ENCODE measurements at places on chromosomes 11 and 22. TPM values are rescaled to one million over a fixed set of nuclear protein-coding genes. Genes with fewer than 3 reads are reported as not detected.

The CERK gene
- total RNA-seq, result 26.1 TPM

The BTG4 gene
- 0.38 TPM for total RNA-seq

The COA4 gene
- total RNA-seq, result 41.6 TPM

The OR52A1 gene
- not detected for total RNA-seq

The CHEK1 gene
- 3.5 TPM for total RNA-seq

DNA sequence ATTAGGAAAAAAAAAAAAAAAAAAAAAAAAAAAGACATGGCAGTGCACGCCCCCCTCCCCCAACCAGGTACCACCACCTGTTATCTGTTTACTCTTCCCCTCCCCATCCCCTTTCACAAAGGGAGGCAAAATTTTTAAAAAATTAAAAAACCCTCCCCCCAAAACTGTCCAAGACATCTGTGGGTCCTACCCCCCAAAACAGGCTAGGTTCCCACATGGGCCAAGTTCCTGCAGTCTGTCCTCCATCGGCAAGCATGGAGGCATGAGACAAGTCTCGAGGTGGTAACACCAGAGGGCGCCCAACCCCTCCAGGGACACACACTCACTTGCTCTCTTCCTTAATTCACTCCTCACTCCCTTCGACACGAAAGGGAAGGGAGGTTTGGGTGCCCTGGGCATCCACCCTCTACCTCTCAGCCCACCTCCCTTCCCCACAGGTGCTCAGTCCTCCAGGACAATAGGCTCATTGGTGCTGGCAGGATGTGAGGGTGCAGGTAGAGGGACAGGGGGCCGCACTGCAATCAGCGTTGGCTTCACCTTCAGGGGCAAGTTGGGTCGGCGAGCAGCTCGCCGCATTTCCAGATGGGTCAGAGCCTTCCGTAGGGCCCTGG lies 2.2 kb upstream of the TUT1 start:
- peak; percentile 90 for DNase-seq

GRCh38 chr22:38468443-38469305 lies 778 bp downstream of the KDELR3 start:
- DNase-seq, result peak; percentile 39

DNA sequence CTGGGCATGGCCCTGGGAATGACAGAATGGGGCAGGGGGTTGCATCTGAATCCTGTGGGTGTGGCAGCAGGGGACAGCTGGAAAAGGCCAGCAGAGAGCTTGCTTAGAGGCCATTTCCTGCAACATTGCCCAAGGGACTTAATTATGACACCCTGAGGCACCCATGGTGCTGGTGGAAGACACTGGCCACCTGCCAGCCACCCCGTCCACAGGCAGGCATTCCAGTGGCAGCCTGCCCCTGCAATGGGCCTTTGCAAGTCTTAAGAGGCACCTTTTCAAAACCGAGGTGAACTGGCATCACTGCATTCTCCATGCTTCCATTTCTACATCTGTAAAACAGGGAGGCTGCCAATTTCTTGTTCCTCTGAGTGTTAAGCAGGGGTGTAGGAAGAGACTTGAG lies 21.6 kb upstream of the SUSD2 start:
- no peak for DNase-seq

DNA sequence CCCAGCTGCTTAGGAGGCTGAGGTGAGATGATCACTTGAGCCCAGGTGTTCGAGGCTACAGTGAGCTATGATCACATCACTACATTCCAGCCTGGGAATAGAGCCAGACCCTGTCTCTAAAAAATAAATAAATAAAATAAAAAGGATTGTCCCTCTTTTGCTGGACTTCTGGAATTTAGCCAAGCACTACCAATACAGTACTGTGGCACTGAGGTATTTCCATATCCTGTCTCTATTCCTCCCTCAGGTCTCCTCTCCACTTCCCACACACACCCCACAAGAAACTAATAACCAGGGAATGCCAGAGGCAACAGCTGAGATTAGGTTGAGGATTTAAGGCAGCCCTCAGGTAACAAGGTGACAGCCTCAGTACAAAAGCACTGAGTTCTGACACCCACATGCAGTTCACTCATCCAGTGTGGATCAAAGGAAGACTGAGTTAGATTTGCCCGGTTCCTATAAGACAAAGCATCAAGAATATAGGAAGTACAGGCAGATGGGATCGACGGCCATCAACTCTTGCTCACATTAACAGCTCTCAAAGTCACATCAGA lies 4.5 kb upstream of the PPP2R1B start:
- no peak for DNase-seq

GRCh38 chr11:123360267-123360936 lies 69.7 kb upstream of the GRAMD1B start:
- DNase-seq, result no peak

DNA sequence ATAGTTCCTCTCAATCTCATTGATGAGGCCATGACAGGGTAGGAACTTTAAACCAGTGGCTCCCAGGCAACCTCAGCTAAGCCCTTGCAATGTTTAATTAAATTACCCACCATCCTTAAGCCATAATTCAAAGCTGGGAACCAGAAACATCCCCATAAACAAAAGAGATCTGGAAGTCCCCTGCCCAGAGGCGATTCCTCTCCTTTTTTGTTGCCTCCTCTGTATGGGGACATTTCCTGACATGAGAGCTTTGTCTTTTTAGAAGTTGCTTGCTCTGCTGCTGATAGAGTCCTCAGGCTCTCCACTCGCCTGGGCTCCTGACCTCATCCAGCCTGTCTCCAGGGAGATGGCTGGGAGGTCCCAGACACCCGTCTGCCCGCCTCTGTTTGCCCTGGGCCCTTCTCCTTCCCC lies 3.2 kb downstream of the DTX4 start:
- peak; percentile 53 for DNase-seq

- no peak for DNase-seq
Observed at GRCh38 chr22:27310966-27311697, 490.4 kb downstream of the MN1 start.

GRCh38 chr11:74157169-74157568 lies 13.6 kb downstream of the C2CD3 start:
- DNase-seq, result no peak
